ENCODE measurements at places on chromosomes 7 and 10. TPM values are rescaled to one million over a fixed set of nuclear protein-coding genes. Genes with fewer than 3 reads are reported as not detected.

GRCh38 chr10:69213591-69214311 is 6.4 kb upstream of the HKDC1 start:
- no peak for DNase-seq

DNA sequence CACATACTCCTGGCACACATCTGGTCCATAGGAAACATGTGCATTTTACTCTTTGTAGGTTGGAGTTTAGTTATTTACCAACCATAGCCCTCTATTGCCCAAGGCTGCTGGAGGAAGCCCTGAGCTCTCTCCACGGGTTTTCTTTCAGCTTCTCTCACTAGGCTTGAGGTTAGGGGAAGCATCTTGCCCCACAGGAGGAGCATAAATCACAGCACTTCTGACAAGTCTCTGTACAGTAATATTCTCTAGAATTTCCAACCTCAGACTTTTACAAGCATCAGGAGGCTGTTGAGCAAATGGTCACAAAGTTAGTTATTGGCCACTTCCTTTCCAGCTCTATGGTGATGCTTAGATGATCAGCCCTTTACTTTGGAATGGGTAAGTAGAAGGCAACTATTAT is 122.9 kb upstream of the GLI3 start:
- DNase-seq: no peak

The SEMA3C gene
- total RNA-seq: 36.3 TPM

DNA sequence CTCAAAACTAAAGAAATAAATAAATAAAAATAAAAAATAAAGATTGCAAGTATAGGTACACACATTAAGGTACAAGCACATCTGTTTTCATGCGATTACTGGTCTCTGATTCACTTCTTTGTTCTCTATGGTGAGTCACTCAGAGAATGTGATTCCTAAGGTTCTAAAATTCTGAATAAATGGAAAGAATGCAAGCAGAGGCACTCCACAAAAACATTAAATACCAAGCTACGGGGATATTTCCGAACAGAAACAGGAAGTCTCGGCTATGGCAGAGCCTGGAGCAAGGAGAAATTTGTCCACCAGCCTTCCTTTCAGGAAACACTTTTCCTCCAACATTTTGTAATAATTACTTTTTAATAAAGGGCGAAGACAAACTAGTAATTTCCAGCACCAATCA is 1.4 kb downstream of the VOPP1 start:
- no peak for DNase-seq

- DNase-seq: no peak
Measured at GRCh38 chr10:88190123-88190522, 326.7 kb downstream of the PTEN start.

The ST7 gene
- total RNA-seq: 14.9 TPM

The NPC1L1 gene
- 0.23 TPM for total RNA-seq

The CALML5 gene
- not detected for total RNA-seq

- no peak for DNase-seq
Measured at GRCh38 chr10:117980216-117980615, 66.5 kb downstream of the RAB11FIP2 start.

DNA sequence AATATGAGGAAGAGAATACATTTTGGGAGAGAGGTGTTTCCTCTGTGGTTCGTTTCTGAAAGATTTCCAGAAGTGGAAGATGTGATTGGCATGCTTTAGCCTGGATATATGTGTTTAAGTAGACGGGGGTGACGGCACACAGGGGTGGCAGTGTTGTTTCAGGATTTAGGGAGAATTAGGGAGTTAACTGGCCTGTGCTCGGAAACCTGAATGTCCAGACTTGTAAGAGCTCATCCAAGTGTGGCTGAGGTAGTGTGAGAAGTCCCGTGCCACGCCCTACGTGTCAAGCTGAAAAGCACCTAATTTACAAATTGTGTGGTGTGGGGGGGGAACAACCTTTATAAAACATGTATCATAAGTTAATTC is 1.1 kb downstream of the RALA start:
- DNase-seq: no peak

DNA sequence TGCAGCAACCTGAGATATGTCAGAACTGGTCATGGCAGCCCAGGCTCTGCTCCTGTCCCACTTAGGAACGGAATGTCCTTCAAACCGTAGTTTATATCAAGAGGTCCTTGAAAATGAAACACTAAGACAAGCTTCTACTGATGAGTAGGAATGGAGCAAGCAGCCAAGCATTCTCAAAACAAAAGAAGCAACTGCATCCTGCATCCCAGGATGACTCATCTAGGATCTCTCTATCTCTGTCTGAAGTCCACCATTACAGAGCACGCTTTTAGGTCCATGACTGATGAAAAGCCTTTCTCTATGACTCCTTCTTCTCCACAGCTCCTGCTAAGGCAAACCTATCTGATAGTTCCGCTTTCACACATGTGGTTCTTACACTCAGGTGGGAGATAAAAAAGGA is 16.3 kb downstream of the MBL2 start:
- no peak for DNase-seq

- DNase-seq: no peak
Measured at GRCh38 chr7:41886262-41886900, 183.5 kb upstream of the INHBA start.

The CFAP43 gene
- 0.24 TPM for total RNA-seq

The TMEM229A gene
- 0.10 TPM for total RNA-seq

GRCh38 chr7:8444468-8444769 is 11.0 kb downstream of the NXPH1 start:
- no peak for DNase-seq

GRCh38 chr10:97363071-97363470 is 28.5 kb upstream of the FRAT2 start:
- no peak for DNase-seq

- no peak for DNase-seq
Measured at GRCh38 chr10:99765672-99766301, 16.7 kb upstream of the ABCC2 start.

The ELN gene
- total RNA-seq: 354 TPM

- DNase-seq: no peak
Measured at GRCh38 chr7:104039363-104039762, 49.9 kb upstream of the RELN start.

DNA sequence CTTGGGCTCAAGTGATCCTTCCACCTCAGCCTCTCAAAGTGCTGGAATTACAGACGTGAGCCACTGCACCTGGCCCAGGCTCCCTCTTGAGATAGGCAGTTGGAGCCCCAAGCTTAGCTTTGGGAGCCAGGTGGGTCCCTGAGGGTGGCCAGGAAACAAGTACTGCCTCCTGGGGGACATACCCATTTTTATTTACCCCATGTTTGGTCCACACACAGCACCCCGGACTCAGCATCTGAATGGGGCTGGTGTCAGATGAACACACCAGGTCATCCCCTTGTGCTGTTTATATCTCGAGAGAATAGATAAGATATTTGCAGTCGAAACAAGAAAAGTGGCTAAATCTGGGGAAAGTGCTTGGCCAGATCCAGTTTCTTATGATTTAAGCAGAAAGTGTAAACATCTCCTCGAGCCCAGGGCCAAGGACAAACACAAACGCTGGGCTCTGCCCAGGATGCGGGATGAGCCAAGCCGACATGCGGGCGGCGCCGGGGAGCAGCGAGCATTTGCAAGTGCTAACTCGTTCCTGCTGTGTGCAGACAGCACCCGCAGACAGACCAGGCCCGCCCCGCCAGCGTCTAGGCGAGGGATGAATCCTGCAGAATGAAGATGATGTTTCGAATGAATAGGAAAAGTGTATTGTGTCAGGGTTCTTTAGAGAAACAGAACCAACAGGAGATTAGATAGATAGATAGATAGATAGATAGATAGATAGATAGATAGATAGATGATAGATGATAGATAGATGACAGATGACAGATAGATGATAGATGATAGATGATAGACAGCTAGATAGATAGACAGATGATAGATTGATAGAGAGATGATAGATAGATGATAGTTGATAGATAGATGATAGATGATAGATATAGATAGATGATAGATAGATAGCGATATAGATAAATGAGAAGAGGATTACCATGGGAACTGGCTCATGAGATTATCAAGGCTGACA is 44.4 kb upstream of the OCM2 start:
- DNase-seq: no peak

The SAP25 gene
- 2.8 TPM for total RNA-seq

GRCh38 chr10:92242910-92243671 is 47.8 kb downstream of the CPEB3 start:
- DNase-seq: no peak

GRCh38 chr7:156985101-156985992 is 25.1 kb downstream of the MNX1 start:
- DNase-seq: no peak

The TRIM73 gene
- 2.9 TPM for total RNA-seq

The CAV2 gene
- 102 TPM for total RNA-seq

DNA sequence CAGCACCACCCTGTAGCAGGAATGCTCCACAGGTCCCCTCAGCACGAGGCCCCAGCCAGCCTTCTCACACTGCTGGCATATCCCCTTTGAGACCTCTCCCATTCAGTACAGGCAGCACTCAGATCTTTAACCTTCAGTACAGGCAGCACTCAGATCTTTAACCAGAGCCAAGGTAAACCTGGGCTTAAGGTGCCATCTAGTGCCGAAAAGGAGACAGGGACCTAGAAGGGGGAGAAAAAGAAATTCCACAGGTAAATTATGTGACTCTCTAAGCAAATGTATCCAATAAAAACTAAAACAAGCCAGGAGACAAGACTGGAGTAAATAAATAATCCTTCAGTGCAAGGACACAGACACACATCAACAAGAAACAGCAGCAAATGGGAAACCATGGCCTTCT is 358.6 kb downstream of the PTPRN2 start:
- DNase-seq: no peak

DNA sequence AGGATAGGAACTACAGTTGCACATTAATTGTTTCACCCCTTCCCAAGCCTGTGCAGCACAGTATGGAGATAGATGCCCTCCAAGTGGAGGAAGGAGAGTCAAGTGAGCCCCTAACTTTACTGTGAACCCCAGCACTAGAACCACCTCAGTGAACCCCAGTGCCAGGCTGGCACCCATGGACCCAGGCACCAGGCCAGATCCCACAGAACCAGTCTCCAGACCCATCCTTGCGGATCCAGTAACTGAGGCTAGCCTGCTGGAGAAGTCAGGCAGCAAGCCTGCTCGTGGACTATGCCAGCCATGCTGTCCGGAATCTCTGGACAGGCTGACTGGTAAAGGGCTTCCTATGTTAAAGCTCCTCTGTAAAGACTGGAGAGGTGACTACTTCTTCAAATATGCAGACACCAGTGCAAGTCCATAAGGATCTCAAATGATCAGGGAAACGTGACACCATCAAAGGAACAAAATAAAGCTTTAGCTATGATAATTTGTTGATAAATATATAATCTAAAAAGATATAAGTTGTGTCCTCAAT is 27.7 kb downstream of the SHOC2 start:
- DNase-seq: no peak

The FAM20C gene
- total RNA-seq: 56.6 TPM

The FEZF1 gene
- not detected for total RNA-seq

DNA sequence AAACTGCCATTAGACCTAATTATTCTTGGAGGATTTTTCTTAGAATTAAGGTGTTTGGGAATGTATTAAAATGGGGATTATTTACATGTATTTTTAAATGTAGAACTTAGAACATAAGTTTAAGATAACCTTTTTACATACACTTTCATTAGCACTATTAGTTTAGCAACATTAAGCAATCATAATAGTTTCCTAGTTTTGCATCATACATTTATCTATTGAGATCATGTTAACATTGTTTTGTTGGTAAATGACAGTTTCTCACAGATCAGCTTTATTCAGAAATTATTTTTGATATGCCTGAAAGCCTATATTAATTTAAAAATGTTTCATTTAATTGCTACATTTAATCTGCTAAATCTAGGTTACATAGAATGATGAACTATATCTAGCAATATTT is 189.7 kb upstream of the PPP1R3A start:
- no peak for DNase-seq

DNA sequence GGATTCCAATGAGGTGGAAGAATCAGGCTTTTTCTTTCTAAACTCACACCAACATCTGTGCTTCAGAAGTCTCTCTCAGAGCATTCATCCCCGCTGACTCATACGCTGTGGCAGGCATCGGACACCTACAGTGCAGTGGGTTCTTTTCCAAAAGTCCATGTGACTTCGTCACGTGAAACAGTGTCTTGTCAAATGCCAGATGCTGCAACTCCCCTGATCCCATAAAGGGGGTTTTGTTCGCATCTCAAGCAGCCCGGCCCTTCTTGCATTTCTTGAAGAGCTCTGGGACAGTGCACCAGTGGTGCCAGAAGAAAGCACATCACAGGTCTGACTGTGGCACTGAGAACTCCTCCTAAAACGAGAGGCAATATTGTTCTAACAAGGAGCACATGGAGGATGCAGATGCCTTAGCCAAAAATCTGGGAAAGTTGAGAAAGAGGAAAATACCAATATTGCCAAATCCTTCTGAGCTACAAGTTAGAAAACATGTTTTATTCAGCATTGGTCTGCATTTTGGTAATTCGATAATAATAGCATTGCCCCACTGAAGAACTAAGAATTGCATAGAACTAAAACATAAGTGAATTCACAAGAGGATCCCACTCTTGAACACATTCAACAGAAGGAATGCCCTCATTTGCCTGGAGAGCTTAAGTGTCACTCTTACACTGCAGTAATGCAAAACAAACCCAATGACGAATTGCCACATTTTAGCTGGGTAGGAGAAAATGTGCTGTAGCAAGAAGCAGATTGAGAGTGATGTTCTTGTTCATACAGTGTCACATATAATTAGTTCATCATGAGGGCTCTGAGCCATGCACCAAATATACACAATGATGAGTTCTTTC is 204.4 kb downstream of the CXCL12 start:
- peak; percentile 78 for DNase-seq

DNA sequence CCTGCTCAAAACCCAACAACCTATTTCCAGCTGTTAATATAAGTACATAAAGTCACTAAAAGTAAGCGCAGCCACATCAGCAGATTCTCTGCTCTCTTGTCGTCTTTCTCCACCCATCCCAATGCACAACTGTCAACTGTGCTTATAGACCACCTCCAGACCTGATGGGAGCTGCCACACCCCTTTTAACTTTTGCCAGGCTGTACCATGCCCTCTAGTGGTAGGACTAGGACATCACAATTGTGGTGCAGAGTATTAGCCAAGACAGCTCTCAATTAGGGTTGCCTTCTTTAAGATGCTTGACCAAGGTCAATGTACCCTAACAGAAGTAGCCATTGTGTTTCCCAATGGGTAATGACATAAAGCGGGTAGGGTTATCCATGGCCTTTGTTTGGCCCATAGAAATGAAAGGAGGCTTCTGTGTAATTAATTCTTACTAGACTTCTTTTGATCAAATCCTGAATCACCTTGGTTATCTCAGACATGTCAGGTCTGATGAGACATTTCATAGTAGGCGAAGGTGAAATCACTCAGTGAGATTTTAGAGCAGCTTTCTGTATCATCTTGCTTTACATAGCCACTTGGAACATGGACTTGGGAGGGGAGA is 68.1 kb downstream of the SCRN1 start:
- no peak for DNase-seq

The MYO1G gene
- total RNA-seq: 4.9 TPM

DNA sequence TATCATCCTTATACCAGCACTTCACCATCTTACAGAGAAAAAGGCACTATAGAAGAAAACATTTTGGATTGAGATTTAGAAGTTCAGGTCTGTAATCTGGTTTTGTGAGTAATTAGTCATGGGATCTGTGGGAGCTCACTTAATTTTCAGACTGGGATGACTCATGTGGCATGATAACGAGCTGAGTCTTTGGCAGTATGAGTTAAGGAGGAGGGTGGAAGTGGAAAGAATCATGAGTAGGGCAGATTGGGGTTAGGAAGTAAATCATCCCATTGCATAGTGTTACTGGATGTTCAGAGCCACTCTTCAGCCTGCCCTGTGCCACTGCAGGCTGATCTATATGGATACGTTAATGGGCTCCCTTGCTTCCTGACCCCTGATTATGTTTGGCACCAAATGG is 64.9 kb downstream of the ZNF92 start:
- no peak for DNase-seq

Data from posterior vena cava (tissue), 2 donors.